ENCODE measurements at places on chromosomes 7 and 10.

- no peak for DNase-seq
Measured at GRCh38 chr10:99593312-99593711, 26.9 kb downstream of the SLC25A28 start.

GRCh38 chr10:14859775-14860174 lies 18.9 kb upstream of the SUV39H2 start:
- no peak for DNase-seq

DNA sequence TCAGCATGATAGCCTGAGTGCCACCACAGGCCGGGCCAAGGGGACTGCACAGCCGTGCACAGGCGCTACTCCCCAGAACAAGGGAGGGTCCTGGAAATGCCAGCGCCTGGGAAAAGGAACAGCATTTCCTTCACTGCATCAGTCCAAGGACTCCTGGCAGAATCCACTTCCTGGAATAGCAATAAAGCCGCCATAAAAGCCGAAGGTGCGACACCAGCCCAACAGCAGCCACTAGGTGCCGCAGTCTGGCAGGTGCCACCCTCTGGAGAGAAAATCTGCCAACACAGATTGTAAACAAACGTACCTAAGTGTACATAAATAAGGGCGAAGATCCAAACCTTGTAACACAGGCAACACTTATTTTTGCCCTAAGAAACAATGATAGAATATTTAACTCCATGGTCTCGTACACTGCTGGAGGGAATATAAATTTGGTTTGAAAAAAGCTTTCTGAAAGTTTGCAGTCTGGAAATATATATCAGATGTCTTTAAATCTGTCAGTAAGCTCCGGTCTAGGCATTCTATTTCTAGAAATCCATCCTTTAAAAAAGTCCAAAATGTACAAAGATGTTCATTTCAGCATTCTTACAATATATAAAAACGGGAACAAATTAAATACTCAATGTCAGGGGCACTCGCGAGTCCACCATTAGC lies 22.2 kb downstream of the VOPP1 start:
- no peak for DNase-seq

DNA sequence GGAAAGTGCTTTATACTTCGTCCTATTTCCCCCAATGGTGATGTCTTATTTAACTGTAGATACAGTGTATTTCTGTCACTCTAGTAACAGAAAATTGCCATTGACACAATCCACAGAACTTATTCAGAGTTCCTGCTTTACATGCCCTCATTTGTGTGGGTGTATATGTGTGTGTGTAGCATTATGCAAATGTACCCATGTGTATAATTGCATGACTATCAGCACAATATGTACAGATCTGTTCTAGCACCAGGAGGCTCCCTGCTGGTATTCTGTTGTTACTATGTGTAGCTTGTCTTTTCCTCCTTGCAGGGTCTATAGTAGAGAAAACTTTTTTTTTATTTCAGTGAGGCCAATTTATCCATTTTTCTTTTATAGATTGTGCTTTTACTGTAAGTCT lies 16.5 kb downstream of the CYP3A43 start:
- no peak for DNase-seq

DNA sequence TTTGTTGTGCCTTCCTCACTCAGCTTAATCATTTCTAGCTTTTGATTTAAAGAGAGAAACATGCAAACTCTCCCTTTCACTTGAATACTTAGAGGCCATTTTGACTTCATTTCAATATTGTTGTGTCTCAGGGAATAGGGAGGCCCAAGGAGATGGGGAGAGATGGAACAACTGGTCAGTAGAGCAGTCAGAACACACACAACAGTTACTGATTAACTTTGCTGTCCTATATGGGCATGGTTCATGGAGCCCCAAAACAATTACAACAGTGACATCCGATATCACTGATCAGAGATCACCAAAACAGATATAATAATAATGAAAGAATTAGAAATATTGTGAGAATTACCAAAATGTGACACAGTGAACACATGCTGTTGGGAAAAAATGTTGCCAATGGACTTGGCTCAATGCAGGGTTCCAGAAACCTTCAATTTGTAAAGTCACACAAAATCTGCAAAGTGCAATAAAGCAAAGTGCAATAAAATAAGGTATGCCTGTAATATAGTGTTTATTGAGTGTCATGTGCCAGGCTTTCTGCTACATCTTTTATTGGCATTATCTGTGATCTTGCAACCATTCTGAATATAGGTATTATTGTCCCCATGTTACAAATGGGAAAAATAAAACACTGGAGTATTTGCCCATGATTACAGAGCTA lies 38.2 kb downstream of the CCDC71L start:
- no peak for DNase-seq

Measured in stimulated activated CD4-positive, alpha-beta T cell treated with anti-CD3 and anti-CD28 coated beads, TNF-alpha, amount 100 ng/mL, for 48 hours (primary cell).